ENCODE measurements at places on chromosomes 7 and 10.

DNA sequence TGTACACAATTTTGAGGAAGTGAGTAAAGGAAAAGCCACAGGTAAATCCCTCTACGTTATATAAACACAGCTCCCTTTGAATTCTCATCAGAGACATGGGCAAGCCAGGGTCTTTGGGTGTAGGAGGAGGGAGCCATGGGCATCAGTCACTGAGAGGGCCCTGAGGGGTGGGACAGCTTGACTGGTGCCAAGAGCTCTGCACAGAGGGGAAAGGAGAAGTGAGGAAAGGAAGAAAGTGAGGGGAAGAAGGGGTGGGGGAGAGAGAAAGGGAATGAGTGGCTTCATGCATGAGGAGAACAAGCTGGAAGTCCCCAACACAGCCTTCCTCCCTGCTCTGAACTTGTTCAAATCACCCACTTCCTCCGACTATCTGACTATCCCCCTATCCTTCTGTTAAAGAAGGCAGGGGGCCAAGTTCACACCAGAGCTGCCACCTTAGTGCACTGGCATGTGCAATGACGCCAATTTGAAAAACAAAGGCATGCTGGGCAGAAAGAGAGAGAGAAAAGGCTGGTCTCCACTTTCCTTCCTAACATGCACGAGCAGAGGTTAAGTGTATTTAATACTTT, 16.4 kb upstream of the RNF148 start:
- no peak for DNase-seq

GRCh38 chr10:24104895-24105294, 104.0 kb upstream of the KIAA1217 start:
- DNase-seq = no peak

- DNase-seq = no peak
Observed at GRCh38 chr7:66576646-66577045, 52.0 kb upstream of the KCTD7 start.

- no peak for DNase-seq
Observed at GRCh38 chr7:26375726-26376174, 84.1 kb downstream of the SNX10 start.

DNA sequence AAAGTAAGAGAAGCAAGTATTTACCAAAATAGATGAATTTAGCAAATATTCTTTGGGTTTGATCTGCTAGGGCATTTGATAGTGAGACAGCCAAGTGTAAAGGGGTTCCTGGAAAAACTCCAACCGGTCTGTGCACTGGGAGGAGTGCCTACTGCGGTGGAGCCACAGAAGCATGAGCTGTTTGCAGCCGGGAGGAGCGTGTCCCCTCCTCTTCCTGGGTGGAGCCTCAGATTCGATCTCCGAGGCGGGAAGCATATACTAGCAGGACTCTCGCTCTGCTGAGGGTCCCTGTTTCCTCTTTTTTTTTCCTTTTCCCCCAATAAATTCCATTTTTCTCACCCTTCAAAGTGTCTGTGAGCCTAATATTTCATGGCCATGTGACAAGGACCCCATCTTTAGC, 45.1 kb upstream of the MET start:
- DNase-seq = no peak

DNA sequence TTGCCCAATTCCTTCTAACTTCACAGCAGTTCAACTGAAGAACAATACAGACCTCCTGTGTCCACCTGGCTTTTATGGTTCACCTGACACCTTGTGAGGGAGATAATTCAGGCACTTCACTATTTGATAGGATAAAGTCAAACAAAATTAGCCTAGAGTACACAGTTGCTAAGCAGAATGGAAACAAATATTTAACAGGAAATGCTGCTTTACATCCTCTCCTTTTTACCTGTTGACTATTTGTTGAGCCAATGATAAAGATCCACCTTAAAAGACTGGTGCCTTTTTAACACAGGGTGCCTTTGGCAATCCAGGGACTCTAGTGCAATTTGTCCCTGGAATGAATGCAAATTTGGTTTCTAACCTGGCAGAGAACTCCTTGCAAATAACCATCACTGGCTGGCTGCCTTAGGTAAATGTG, 39.8 kb downstream of the ITPRID1 start:
- no peak for DNase-seq

DNA sequence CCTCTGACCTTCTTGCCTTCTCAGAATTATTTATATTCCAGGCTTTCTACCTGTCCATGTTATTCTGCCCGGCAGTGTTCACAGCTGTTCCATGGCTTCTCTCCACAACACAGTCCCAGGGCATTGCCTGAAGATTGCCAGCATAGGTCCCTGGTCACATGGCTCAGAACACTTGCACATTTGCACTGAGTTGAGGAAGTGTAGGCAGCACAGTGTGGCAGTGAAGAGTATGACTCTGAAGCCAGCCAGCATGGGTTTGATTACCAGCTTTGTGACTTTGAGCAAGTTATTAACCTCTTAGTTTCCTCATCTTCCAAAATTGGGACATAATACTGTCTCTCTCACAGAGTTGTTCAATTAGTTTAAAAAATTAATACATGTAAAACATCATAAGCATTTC, 73.2 kb upstream of the NEUROD6 start:
- no peak for DNase-seq

- peak; percentile 14 for DNase-seq
Observed at GRCh38 chr10:88121361-88121760, 257.9 kb downstream of the PTEN start.

DNA sequence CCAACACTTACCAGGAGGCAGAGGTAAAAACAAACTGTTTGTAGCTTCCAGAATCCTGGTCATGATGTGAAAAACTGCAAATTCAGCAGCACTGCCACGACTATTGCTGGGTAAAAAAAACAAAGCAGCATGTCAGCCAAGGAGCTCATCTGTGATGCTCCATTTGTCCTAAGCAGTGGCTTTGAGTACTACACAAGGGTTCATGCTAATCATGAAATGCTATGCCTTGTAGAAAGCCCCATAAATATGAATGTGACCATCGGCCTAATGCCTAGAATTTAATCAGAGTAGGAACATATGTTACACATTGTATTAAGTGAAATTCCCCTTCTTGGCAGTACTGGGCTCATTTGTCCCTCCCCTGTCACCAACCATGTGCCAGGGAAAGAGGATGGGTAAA, 95.4 kb downstream of the GSAP start:
- DNase-seq = no peak

Measured in fibroblast of skin of right biceps (primary cell).